Stimulated activated CD8-positive, alpha-beta memory T cell treated with anti-CD3 and anti-CD28 coated beads, Interleukin-15, amount 100 ng/mL, for 48 hours (primary cell): ENCODE measurements at places on chromosomes 5 and 9.

GRCh38 chr9:126703866-126704156, 90.1 kb downstream of the LMX1B start:
- DNase-seq = no peak

- no peak for DNase-seq
Measured at GRCh38 chr5:25955337-25955736, 1083.0 kb downstream of the CDH9 start.

GRCh38 chr9:86771941-86772634, 175.2 kb downstream of the GAS1 start:
- no peak for DNase-seq

DNA sequence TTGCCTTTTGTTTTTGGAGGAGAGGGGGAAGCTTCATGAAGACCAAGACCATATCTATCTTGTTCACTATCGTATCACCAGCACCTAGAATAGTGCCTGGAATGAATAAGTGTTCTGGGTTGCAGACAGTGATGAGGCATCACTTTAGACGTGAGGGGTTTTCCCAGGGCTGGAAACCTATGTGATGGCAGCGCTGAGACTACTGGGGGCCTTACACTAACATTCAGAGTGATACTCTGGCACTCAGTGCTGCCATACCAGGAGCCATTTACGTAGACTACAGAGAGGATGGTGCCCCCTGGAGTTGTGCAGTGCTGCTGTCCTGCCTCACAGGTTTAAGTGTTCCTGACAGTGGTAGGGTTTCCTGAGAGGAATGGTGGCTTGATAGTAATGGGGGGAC, 6.9 kb downstream of the CCL19 start:
- DNase-seq = no peak

GRCh38 chr5:146007989-146008388, 71.6 kb downstream of the SH3RF2 start:
- DNase-seq = no peak

DNA sequence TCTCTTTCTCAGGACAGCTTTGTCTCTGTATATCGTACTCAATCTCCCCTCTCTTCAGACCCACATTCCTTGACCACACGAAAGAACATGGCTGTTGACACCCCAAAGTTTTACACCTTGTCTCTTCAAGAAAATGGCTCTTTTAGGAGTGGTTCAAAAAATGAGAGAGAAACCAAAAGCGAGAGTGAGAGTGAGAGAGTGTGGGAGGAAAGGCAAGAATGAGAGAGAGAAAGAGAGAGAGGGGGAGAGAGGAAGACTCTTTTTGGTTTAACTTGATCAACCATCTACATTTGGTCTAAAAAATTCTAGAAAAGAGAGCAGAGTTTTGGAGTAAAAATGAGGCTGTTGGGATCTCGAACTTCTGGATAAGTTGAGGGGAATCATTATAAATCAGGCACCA, 581.8 kb upstream of the WWC1 start:
- DNase-seq = no peak

GRCh38 chr5:32733590-32734340, 22.6 kb downstream of the NPR3 start:
- DNase-seq = no peak

DNA sequence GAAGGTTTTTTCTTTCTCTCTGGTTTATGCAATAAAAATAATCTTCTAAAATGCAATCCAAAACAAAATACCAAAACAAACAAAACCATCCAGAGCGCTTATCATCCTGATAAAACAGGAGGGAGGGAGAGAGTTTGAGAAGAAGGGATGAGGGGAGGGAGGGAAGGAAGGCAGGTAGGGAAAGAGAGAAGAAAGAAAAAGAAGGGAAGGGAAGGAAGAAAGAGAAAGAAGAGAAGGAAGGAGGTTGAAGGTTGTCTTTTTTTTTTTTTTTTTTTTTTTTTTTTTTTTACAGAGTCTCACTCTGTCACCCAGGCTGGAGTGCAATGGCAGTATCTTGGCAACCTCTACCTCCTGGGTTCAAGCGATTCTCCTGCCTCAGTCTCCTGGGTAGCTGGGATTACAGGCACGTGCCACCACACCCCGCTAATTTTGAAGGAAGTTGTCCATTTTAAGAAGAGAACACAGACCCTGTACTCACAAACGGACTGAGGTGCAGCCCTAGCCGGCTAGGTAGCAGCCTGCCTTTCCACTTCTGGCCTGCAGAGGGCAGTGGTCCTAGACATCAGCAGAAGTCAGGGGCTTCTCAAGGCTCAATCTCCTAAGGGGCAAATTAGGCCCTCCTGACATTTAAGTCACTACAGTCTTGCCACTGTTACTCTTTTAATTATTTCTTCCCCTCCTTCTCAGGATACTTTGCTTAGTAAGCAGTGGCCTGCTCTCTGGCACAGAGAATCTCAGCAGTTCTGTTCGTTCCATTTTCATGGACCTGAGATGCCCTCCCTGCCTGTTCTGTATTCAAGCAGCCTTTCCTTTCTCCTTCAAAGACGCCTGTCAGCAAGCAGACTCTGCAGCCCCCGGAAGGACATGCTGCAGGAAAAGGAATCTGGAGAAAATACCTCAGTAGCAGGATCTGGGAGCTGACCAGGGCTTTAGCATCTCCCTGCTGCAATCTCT, 76.4 kb downstream of the EPB41L4B start:
- DNase-seq = peak; percentile 39

DNA sequence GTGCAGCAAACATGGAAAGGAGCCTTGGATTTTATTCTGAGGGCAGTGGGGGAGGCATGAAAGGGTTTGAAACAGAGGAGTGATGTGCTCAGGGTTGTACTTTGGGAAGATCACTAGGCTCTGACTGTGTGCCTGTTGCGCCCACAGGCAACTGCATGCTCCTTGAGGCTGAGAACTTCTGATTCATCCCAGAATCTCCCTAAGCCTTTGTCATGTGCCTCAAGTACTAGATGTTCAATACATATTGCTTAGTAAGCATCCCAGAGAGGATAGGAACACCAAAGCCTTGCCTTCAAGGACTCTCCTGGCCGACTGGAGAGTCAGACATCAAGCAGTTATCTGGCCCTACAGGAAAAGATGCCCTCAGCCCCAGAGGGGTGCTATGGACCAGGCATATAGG, 54.1 kb downstream of the ARHGEF37 start:
- DNase-seq = no peak

GRCh38 chr5:31757806-31758205, 118.9 kb downstream of the PDZD2 start:
- DNase-seq = no peak

DNA sequence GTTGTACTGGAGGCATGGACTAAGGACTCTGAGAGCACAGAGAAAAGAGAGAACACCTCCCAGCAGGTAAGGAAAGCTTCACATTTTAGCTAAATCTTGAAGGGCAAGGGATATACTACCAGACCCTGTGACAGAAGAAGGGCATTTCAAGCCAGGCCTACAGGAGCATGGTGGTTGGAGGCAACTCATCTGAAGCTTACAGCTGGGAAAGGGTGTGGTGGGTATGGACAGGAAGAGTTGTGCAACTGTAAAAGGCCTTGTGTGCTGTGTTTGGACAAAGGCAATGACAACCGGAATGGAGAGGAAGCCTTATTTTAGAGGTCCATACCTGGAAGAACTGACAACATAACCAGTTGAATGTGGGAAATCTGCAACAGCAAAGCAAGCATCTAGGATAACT, 31.2 kb downstream of the NIPSNAP3B start:
- no peak for DNase-seq

DNA sequence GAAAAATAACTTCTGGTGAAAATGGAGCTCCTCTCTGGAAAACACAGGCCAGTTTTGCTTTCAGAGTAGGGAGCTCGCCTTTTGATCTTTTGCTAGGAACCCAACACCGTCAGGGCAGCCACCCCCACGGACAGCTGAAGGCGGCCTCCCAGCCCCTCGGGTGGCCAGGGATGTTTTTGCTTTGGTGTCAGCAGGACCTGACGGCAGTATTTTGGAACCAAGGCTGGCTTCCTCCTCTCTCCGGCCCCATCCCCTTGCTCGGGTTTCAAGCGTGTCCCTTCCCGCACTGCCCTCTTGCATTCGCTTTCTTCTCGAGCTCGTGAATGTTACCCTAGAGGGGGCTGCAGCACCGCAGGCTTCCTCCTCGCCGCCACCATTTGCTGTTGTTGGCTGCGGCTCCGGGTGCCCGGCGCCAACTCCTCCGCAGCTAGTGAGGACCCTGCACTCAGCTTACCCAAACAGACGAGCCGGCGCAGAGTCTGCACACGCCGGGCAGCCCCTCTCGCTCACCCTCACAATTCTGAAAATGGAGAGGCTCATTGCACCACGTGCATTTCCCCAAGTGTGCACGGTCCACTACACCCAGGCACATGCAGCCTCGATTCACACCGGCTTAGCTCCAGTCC, 35.5 kb upstream of the ADAMTSL1 start:
- DNase-seq = no peak

DNA sequence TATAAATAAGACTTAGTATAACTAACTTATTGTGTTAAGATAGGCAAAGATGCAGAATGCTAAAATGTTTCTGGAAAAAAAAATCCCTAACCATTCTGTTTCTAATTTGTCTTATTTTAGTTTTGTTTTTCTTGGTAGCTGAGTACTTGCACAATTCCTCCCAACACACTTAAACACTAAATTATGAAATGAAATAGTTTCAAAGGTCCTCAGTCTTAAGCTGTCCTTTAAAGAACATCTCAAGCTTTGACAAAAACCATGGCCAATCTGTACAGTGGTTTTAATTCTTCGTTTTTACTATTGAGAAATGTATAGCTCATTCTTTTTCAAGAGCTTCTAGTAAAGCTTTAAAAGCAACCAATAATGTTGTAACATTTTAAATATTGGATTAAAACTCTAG, 171.5 kb downstream of the EDIL3 start:
- no peak for DNase-seq

DNA sequence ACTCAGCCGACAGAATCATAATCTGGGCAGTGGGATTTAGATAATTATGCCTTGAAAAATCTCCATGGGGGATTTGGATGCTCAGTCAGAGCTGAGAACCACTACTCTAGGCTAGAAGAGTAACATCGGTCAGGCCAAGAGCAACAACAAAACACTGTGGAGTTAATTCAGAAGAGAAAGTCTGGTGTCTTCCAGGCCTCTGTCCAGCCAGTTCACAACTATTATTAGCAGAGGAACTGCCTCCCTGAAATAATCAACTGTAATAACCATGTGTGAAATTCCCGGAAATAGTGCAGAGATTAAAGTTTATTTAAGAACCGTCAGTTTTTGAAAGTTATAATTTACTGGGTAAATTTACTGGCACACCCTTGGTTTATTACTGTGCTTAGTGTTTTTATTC, 8.2 kb upstream of the MARCHF3 start:
- no peak for DNase-seq

GRCh38 chr9:119420231-119420630, 51.0 kb upstream of the BRINP1 start:
- no peak for DNase-seq

GRCh38 chr5:50655810-50656205, 10.6 kb upstream of the PARP8 start:
- no peak for DNase-seq

GRCh38 chr9:129064499-129064908, 16.4 kb upstream of the DOLPP1 start:
- DNase-seq = no peak

DNA sequence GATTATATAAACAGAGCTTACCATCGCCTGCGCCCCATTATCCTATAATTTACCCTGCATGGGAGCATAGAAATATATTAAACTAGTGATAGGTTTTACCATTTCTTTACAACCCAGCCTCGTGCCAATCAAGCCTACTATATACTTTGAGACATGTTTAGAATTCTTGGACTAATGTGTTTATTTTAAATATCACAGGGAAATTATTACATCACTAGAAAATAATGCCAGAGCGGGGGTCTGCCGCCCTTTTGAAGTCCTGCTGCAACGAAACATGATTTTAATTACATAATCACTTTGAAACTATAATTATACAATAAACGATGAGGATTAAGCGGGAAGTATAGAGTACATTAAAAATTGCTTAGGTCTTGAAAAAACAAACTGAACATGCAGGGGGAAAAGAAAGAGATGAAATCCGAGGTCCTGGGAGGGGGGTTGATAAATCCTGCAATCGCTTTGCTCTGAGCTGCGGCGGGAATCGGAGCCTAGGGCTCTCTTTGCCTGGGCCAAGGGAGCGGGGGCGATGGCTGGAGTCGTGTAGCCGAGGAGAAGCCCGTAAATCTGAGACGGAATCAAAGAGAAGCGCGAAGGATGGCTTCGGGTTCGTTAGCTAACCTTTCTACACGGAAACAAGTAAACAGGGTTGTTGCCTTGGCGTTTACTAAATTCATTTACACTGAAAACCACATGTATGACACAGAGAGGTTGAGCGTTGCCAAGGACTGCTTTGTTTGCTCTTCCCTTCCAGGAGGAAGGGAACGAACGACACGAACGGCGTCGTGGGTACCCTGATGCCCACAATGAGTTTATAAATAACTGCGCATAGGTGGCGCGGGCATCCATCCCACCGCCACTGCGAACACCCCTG, 127.6 kb downstream of the TMEM174 start:
- no peak for DNase-seq
